ENCODE measurements at places on chromosomes 5 and 9.

DNA sequence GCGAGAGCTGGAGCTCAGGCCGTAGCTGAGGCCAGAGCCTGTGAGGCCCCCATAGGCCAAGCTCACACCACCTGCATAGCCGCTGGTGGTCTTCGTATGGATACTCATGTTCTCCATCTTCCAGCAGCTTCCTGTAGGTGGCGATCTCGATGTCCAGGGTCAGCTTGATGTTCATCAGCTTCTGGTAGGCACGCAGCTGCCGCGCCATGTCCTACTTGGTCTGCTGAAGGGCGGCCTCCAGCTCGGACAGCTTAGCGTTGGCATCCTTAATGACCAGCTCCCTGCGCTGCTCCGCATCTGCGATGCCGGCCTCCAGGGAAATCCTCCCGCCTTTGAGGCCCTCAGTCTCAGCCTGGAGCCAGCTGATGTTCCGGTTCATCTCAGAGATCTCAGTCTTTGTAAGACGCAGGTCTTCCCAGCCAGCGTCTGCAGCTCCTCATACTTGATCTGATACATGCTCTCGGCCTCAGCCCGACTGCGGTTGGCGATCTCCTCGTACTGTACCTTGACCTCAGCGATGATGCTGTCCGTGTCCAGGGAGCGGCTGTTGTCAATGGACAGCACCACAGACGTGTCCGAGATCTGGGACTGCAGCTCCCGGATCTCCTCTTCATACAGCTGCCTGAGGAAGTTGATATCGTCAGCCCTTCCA lies 172.1 kb downstream of the PPP2R2B start:
- no peak for DNase-seq

GRCh38 chr5:139746691-139747582 lies 48.7 kb upstream of the PSD2 start:
- DNase-seq: no peak

- peak; percentile 78 for DNase-seq
Observed at GRCh38 chr9:79764374-79764773, 192.6 kb downstream of the TLE4 start.

DNA sequence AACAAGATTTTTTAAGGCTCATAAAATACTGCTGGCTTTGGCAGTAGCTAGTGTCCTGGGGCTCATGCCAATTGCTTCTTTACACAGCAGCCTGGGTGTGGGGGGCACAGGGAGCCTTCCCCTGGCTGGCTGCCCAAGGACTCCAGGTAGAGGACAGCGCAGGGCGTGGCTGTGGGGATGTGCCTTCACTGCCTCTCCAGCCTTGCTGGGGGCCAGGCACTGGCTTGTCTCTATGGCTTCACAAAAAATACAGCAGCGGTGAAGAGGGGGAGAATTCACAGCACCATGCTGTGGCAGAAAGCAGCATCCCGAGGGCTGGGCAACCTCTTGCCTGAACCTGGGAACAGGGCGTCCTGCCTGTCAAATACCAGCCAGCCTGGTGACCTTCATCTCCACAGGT lies 57.4 kb downstream of the DAP start:
- no peak for DNase-seq

GRCh38 chr9:134376386-134377142 lies 50.3 kb downstream of the RXRA start:
- DNase-seq: no peak

DNA sequence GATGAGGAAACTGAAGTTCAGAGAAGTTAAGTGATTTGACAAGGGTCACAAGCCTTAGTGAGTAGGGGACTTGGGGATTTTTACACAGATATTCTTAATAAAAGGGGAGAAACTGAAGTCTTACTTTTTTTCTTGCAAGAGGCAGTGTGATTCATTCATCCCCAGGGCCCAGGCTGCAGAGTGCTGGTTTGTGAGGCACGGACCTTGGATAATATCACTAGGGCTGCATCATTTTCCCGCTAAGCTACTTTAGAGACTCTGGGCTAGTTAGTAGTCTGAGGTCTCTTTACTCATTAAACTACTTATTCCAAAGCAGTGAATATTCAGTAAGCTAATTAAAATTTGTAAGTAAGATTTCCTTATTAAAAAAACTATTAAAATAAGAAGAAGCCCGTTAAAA lies 195.0 kb downstream of the PBX3 start:
- no peak for DNase-seq

GRCh38 chr9:129838707-129839259 lies 3.5 kb downstream of the USP20 start:
- peak; percentile 26 for DNase-seq

DNA sequence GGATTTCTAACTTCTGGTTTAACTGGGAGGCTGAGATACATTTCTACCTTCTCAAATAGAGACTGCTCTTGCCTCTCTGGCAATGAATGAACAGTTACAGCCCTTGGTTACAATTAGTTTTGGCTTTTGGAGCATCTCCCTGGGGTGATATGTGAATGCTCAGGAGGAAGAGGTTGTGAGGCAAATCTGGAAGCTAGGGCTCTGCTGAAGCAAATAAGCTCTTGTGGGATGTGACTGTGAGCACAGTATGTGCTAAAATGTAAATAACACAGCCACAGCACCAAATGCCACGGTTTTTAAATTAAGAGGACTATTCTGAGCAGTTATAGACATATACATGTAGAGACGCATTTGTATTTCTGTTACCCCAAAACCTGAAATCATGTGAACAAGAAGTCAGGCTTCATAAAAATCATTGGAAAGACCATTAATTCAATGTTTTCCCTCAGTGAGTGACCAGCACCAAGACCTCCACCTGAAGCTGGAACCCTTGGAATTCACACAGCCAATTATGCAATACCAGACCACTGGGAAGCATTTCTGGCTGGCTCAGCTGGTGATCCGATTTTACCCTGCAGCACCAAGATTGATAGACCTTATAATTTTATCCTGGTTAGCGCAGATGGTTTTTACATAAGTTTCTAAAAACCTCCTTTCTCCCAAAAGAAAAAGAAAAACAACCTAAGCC lies 3.0 kb upstream of the SLC44A1 start:
- DNase-seq: no peak

All from fibroblast of skin of left quadriceps (primary cell).